ENCODE measurements at places on chromosomes 5 and 9. TPM values are rescaled to one million over a fixed set of nuclear protein-coding genes. Genes with fewer than 3 reads are reported as not detected.

The OR1J2 gene
- not detected for total RNA-seq

DNA sequence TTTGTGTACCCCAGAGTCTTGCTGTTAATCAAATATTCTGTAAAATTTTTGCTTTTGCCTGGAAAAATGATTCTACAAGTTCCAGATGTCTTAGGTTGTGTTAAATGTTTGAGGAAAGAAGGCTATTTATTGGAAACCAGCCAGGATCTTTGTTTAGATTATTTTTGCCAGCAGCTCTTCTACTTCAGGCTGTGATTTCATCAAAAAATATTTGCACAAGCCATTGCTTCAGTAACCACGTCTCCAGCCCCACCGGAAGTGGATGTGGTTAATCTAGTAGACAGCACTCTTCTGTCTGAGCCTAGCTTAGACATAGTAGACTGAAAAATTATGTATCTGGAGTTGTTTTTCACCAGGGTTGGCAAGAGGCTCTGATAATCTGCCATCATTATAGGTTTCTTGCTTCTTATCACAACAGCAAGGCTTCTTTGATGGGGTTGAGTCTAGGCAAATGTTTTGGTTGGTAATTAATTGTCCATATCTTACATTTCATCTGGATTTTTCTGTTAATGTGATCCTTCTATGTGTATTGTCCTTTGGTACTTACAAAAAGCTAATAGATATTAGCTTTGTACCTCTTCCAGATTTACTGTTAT is 17.1 kb downstream of the KCTD16 start:
- peak; percentile 63 for DNase-seq

DNA sequence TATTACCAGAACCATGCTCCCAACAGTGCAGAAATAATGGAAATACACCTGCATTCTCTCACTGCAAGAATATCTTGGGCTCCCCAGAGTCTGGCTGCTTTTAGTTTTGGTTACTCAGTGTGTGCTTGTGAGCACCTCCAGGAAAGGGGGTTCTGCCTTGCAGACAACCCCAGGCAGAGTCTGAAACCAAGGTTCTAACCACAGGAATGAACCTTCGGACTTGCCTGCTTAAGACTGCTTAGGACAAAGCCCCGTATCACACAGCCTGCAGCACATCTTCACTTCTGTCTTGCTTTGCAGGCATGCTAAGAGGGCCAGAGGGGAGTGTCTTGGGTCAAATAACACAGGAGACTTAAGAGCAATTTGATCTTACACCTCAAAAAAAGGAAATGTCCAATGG is 94.8 kb upstream of the SPATA31C2 start:
- DNase-seq, result no peak

- DNase-seq, result peak; percentile 76
Measured at GRCh38 chr5:176793343-176793699, 17.0 kb upstream of the UNC5A start.

- no peak for DNase-seq
Measured at GRCh38 chr9:120941046-120941770, 14.6 kb upstream of the TRAF1 start.

DNA sequence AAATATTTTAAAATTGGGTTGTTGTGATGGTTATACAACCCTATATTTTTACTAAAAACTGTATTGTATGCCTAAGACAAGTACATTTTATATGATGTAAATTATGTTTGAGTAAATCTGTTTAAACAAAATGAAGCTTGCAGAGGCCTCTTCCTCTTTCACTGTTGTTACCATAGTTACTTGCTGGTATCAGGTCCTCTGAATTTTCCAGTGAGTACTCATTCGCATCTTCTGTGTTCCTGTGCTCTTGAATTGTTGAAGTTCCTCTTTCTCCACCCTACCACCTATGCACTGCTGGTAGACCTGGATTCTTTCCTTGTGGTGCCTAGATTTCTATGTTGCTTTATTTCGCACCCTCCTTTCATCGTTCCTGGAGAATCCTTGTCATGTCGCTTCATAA is 938.5 kb upstream of the ACO1 start:
- DNase-seq, result no peak

The PRR16 gene
- total RNA-seq, result 1.5 TPM

GRCh38 chr9:107309271-107309670 is 26.2 kb downstream of the RAD23B start:
- no peak for DNase-seq

DNA sequence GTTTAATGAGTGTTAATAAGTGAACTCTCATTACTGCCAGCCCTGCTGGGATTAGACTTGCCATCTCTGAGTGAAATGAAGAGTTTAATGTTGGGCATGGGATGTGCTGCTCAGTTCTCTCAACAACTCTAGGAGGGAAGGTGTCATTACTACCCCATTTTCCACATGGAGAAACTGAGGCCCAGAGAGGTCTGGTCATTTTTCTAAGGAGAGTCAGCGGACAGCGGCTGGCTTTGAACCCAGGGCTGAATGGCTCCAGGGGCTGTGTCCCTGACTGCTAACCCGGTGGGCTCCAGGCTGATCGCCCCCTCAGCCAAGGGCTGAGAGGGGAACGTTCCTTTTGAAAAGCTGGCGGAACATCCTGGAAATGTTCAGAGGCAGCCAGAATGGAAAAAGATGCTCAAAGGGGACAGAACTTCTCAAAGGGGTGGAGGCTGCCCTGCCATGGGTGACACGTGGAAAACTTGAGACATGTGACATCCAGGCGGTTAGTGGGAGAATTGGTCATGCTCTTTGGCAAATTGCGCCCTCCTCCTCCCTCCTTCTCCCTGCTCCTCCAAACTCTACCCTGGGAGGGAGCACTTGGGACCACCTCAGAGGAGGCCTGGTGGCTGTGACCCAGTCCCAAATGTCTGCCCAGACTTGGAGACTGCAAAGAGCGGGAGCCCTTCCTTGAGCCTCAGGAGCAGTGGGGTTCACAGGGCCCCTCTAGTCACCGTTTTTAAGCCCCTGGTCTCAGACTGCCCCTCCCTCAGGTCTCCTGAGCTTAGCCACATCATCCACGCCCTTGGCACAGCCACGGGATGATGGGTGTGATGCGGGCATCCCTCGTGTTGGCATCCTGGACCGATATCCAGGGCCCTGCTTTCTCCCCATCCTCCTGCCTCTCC is 28.7 kb downstream of the DNM1 start:
- DNase-seq, result no peak

The ZBED3 gene
- 12.3 TPM for total RNA-seq

The KCNMB1 gene
- not detected for total RNA-seq

DNA sequence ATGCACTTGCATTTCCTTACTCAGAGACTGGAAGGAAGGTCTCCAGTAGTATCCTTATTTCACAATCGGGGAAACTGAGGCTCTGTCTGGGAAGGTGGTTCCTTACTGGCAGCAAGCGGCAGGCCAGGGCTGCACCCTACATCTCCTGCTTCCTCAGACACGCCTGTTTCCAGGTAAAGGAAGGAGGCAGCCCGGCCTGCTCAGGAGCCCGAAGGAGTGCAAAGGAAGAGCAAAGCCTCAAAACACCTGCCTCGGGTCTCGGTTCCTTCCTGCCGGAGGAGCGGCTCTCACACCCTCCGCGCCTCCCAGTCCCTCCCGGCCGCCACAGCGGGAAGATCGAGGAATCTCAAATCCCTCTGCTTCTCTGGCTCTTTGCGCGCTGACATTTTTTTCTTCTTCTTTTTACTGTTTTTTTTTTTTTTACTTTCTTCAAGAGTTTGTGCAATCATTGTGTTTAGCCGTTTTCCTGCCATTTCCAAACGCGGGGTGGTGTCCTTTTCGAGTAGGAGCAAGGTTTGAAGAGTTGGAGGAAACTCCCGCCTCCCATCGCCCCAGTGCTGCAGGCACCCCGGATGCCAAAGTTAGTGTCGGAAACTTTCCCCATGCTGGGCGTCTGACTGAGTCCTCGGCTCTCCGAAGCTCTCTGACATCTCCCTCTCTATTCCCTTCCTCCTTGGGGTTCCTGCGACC is 1.0 kb downstream of the GGTA1 start:
- peak; percentile 14 for DNase-seq

DNA sequence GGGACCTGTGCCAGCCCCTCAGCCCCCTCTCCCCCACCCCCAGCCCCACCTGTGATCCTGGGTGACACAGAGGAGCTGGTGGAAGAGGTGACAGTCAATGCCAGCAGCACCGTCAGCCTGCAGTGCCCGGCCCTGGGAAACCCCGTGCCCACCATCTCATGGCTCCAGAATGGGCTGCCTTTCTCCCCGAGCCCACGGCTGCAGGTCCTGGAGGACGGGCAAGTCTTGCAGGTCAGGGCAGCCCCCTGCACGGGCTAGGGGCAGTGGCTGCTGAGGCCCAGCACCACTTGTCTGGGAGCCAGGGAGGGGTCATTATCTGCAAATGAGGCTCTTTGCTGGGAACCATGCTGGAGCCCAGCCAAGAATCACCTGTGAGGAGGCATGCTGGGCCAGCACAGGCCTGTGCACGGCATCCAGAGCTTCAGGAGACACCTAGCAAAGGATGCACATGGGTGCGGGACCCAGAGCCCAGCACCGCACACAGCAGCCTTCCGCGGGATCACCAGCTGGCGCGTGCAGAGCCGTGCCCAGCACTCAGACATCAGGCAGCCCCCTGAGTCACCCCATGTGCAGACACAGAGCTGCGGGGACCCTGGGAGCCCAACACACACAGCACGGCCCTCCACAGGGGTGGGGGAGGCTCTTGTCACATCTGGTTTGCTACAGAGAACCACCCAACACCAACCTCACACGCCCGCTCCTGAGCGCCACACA is 62.0 kb upstream of the ASS1 start:
- no peak for DNase-seq

The PJA2 gene
- total RNA-seq, result 81.0 TPM

The PCDHGB7 gene
- 9.8 TPM for total RNA-seq

DNA sequence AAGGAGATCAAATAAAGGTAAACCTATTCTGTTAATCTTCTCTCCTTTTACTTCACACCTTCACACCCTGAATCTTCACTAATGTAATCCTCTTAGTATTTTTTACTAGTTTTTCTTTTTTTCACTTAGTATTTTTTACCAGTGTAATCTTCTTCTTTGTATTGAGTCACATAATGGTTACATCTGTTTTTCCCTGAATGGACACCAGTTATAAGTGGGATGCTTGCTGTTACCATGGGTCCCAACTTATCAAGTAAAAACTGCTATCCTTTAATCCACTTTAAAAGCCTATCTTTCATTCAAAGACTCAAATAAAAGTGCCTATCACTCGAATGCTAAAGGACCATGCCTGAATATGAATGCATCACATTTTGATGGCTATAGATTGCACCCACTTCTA is 15.1 kb downstream of the ZFAND5 start:
- DNase-seq, result no peak

- no peak for DNase-seq
Measured at GRCh38 chr9:98708103-98708932, 417 bp downstream of the GABBR2 start.

- no peak for DNase-seq
Measured at GRCh38 chr9:96015876-96016686, 140.6 kb downstream of the ERCC6L2 start.

DNA sequence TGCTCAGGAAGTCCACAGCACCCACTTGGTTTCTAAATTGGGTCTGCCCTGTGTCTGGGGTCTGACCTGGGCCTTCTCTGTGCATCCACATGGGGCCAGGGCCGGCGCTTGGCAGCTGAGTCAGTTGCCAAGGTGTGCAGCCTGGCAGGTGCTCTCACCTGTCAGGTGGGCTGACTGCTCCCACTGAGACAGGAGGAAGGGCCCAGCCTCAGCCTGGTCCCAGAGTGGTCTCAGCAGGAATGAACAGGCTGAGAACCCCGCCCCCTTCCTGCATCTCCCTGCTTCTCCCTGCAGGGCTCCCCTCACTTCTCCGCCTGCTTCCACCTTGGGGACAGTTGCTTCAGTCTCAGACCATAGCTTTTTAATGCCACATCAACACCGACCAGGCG is 60.5 kb downstream of the BARX1 start:
- DNase-seq, result no peak

GRCh38 chr5:21685522-21685921 is 1167.6 kb downstream of the CDH12 start:
- no peak for DNase-seq

The SCGB3A1 gene
- not detected for total RNA-seq

GRCh38 chr5:126066836-126067235 is 356.4 kb upstream of the GRAMD2B start:
- no peak for DNase-seq

DNA sequence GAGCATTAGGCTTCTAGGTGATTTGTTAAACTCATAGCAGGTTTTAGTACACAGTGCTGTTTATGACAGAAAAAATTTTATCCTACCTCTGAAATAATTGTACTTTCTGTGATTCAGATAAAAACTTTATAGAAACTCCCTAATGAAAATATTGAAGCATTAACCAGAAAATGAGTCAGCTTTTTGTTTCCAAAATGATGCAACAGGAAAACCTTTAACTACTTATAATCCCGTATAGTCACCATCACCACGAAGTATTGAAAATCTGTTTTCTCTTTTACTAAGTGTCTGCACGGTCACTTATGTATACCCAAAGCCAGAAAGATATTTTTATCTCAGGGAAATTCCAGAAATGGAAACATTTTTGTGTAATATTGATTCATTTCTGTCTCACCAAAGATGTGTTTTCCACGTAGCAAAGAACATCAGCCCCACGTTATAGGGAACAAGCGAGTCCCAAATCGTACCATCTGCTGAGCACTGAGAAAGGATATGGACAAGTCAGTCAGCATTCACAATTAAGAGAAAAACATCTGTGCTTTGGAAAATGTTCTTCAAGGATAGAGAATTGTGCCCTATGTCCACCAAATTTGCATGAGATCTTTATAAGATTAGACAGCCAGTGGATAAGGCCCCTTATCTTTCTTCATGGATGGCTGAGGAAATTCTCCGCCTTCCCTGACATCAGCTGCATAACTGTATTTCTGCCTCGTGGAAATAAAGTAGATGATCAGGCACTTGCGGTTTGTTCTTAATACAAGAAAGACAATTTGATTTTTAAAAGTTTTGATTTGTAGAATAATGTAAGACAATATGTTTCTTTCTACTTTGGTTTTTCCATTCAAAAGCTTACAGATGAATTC is 41.9 kb downstream of the TNFAIP8 start:
- no peak for DNase-seq

- DNase-seq, result no peak
Measured at GRCh38 chr9:89313842-89314241, 2.8 kb downstream of the CKS2 start.

The BARHL1 gene
- total RNA-seq, result not detected

GRCh38 chr9:121676926-121677325 is 25.5 kb downstream of the DAB2IP start:
- DNase-seq, result no peak

- no peak for DNase-seq
Measured at GRCh38 chr5:35847961-35848360, 8.7 kb upstream of the IL7R start.

- no peak for DNase-seq
Measured at GRCh38 chr5:32837211-32837610, 126.1 kb downstream of the NPR3 start.

The TBC1D9B gene
- total RNA-seq, result 147 TPM

DNA sequence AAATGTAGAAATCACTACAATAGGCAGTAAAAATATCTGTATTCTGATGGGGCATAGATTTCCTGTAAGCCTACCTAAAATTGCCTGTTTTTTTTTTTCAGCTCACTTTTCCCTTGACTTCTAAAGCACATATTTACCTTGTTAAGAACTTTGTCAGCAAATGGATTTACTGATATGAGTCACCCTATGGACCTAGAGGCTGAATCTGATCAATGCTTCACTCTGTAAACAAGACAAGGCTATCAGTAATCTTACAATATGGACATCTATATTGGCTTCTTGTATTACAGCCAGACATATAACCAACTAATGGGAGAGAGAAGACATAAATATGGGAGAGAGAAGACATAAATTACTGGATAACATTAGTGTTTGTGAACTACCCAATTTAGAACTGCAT is 792.7 kb upstream of the CHD1 start:
- no peak for DNase-seq

The PALM2AKAP2 gene
- total RNA-seq, result not detected
